ENCODE measurements at places on chromosomes 6 and 20.

GRCh38 chr20:5989539-5989938 is 39.1 kb downstream of the MCM8 start:
- DNase-seq = no peak
- no peak overlapping the region for H3K27ac ChIP-seq
- H3K36me3 ChIP-seq = peaks cover 80% of the 10 kb centered on the region
- H3K4me1 ChIP-seq = no peaks in the 10 kb centered on the region
- H3K4me3 ChIP-seq = no peak overlapping the region

GRCh38 chr6:15414235-15414612 is 168.4 kb downstream of the JARID2 start:
- no peak overlapping the region for H3K4me3 ChIP-seq
- H3K36me3 ChIP-seq = peaks cover 28% of the 10 kb centered on the region
- H3K4me1 ChIP-seq = peaks cover 11% of the 10 kb centered on the region
- DNase-seq = no peak
- H3K27me3 ChIP-seq = no peaks in the 10 kb centered on the region

- no peaks in the 10 kb centered on the region for H3K4me1 ChIP-seq
- H3K4me3 ChIP-seq = no peak overlapping the region
Observed at GRCh38 chr6:134553936-134554335, 236.0 kb upstream of the SGK1 start.

DNA sequence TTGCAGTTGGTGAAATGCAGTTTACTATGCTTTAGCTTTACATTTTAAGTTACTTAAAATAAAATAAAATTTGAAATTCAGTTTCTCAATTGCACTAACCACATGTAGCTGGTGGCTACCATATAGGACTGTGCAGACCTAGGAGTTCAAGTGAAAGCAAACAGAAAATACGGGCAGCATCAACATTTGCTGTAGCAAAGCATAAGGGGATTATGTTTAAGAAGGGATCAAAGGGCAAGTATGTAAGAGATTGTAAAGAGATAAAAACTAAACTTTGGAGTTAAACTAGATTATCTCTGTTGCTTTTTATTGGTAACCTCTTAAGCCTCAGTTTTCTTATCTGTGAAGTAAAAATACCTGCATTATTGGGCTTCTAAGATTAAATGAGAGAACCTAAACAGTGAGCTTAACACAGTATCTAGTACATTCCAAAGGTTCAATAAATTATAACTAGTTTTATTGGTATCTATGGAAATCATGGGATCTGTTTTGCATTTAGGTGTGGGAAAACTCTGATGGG is 81.2 kb downstream of the SPTLC3 start:
- no peak overlapping the region for H3K27ac ChIP-seq
- peaks cover 22% of the 10 kb centered on the region for H3K27me3 ChIP-seq
- H3K4me3 ChIP-seq = no peak overlapping the region
- no peaks in the 10 kb centered on the region for H3K36me3 ChIP-seq
- no peak for DNase-seq

GRCh38 chr6:115899730-115900282 is 160.9 kb downstream of the FRK start:
- H3K27ac ChIP-seq = no peak overlapping the region
- H3K27me3 ChIP-seq = no peaks in the 10 kb centered on the region

- H3K36me3 ChIP-seq = peaks cover 29% of the 10 kb centered on the region
- no peaks in the 10 kb centered on the region for H3K4me1 ChIP-seq
- no peak for DNase-seq
Observed at GRCh38 chr6:170554796-170555137, 598 bp downstream of the TBP start.

- no peak overlapping the region for H3K27ac ChIP-seq
- peaks cover 18% of the 10 kb centered on the region for H3K4me1 ChIP-seq
- no peaks in the 10 kb centered on the region for H3K27me3 ChIP-seq
Observed at GRCh38 chr20:52082612-52083011, 109.0 kb downstream of the ZFP64 start.

DNA sequence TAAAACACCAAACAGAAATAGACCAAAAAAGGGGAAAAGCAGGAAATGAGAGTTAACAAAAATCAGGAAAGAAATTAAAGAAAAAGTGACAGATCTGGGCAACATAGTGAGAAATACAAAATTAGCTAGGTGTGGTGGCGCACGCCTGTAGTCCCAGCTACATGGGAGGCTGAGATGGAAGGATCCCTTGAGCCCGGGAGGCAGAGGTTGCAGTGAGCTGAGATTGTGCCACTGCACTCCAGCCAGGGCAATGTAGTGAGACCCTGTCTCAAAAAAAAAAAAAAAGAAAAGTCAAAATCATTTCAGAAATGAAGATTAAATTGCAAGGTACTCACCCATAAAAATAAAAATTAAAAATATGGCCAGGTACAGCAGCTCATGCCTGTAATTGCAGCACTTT is 13.0 kb upstream of the GRM4 start:
- no peak for DNase-seq
- H3K36me3 ChIP-seq = no peaks in the 10 kb centered on the region
- H3K4me3 ChIP-seq = no peak overlapping the region
- H3K27me3 ChIP-seq = peaks cover 14% of the 10 kb centered on the region

- no peaks in the 10 kb centered on the region for H3K27me3 ChIP-seq
- no peaks in the 10 kb centered on the region for H3K4me1 ChIP-seq
- no peak for DNase-seq
- no peaks in the 10 kb centered on the region for H3K36me3 ChIP-seq
- H3K4me3 ChIP-seq = no peak overlapping the region
- no peak overlapping the region for H3K27ac ChIP-seq
Observed at GRCh38 chr6:75532521-75532920, 38.9 kb upstream of the FILIP1 start.

- DNase-seq = no peak
- H3K27ac ChIP-seq = no peak overlapping the region
- H3K4me3 ChIP-seq = no peak overlapping the region
- no peaks in the 10 kb centered on the region for H3K4me1 ChIP-seq
Observed at GRCh38 chr20:54028276-54029011, 42.0 kb downstream of the BCAS1 start.

GRCh38 chr20:20199361-20200160 is 147.2 kb downstream of the CFAP61 start:
- no peak overlapping the region for H3K27ac ChIP-seq
- H3K36me3 ChIP-seq = no peaks in the 10 kb centered on the region
- no peak overlapping the region for H3K4me3 ChIP-seq
- peaks cover 16% of the 10 kb centered on the region for H3K4me1 ChIP-seq

- no peak overlapping the region for H3K4me3 ChIP-seq
- H3K27ac ChIP-seq = no peak overlapping the region
- H3K27me3 ChIP-seq = no peaks in the 10 kb centered on the region
- no peak for DNase-seq
- H3K4me1 ChIP-seq = no peaks in the 10 kb centered on the region
Observed at GRCh38 chr6:89775150-89775549, 44.4 kb downstream of the MDN1 start.

GRCh38 chr6:38151580-38152500 is 332.3 kb downstream of the ZFAND3 start:
- DNase-seq = peak; percentile 17
- no peak overlapping the region for H3K27ac ChIP-seq
- H3K4me1 ChIP-seq = no peaks in the 10 kb centered on the region
- H3K27me3 ChIP-seq = no peaks in the 10 kb centered on the region

DNA sequence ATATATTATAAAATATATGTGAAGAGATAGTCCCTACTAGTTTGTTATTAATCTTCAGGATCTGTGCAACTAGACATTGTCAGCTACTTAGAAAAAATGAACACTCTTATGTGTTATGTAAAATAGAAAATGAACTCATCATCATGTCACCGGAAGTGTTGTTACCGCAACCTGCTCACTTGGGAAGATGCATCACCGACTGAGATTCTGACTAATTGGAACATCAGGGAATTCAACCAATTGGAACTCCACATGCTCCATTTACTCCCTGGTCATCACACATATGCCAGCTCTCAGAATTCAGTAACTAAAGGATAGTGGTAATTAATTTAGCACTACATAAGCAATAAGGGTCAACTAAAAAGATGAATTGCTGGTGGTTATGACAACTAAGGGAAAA is 16.7 kb upstream of the B3GAT2 start:
- H3K27ac ChIP-seq = no peak overlapping the region
- H3K27me3 ChIP-seq = no peaks in the 10 kb centered on the region
- H3K36me3 ChIP-seq = no peaks in the 10 kb centered on the region
- no peak for DNase-seq
- no peak overlapping the region for H3K4me3 ChIP-seq
- no peaks in the 10 kb centered on the region for H3K4me1 ChIP-seq

- no peak for DNase-seq
- H3K4me3 ChIP-seq = no peak overlapping the region
- no peaks in the 10 kb centered on the region for H3K36me3 ChIP-seq
- no peak overlapping the region for H3K27ac ChIP-seq
- no peaks in the 10 kb centered on the region for H3K4me1 ChIP-seq
Observed at GRCh38 chr20:21450572-21450971, 53.2 kb upstream of the NKX2-4 start.

- no peak overlapping the region for H3K4me3 ChIP-seq
- DNase-seq = no peak
- no peaks in the 10 kb centered on the region for H3K36me3 ChIP-seq
- no peaks in the 10 kb centered on the region for H3K4me1 ChIP-seq
- H3K27ac ChIP-seq = no peak overlapping the region
Observed at GRCh38 chr20:60857708-60858107, 394.4 kb upstream of the CDH4 start.

- DNase-seq = peak; percentile 29
- H3K4me1 ChIP-seq = no peaks in the 10 kb centered on the region
- no peaks in the 10 kb centered on the region for H3K36me3 ChIP-seq
- H3K4me3 ChIP-seq = no peak overlapping the region
- no peak overlapping the region for H3K27ac ChIP-seq
- no peaks in the 10 kb centered on the region for H3K27me3 ChIP-seq
Observed at GRCh38 chr20:38112261-38112929, 52.7 kb downstream of the TGM2 start.

GRCh38 chr6:130293800-130294199 is 71.0 kb upstream of the SAMD3 start:
- no peak overlapping the region for H3K27ac ChIP-seq
- H3K36me3 ChIP-seq = no peaks in the 10 kb centered on the region
- H3K4me1 ChIP-seq = no peaks in the 10 kb centered on the region

DNA sequence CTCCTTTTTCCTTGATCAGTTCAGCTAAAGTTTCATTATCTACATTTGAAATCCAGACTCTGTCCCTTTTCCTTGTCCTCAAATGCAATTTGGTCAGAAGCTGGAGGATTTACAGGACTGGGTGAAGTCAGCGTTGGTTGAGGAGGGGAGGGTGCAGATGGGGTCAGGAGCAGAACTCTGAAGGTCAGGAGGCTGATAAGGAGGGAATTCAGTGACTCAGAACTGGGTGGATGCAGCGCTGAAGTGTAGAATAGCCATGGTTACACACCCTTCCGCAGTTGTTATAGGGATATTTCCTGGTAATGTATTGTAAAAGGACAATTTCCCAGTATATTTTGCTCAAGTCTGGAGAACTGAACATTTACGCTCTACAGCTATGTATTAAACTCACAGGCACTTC is 133.1 kb upstream of the FOXA2 start:
- no peaks in the 10 kb centered on the region for H3K36me3 ChIP-seq
- H3K27me3 ChIP-seq = no peaks in the 10 kb centered on the region
- H3K4me1 ChIP-seq = no peaks in the 10 kb centered on the region

- H3K27ac ChIP-seq = no peak overlapping the region
- no peak for DNase-seq
- no peaks in the 10 kb centered on the region for H3K36me3 ChIP-seq
- no peak overlapping the region for H3K4me3 ChIP-seq
- no peaks in the 10 kb centered on the region for H3K27me3 ChIP-seq
- no peaks in the 10 kb centered on the region for H3K4me1 ChIP-seq
Observed at GRCh38 chr20:60638430-60639098, 613.5 kb upstream of the CDH4 start.

- no peaks in the 10 kb centered on the region for H3K36me3 ChIP-seq
- H3K4me3 ChIP-seq = no peak overlapping the region
- no peak overlapping the region for H3K27ac ChIP-seq
- peaks cover 8% of the 10 kb centered on the region for H3K4me1 ChIP-seq
- no peak for DNase-seq
- no peaks in the 10 kb centered on the region for H3K27me3 ChIP-seq
Observed at GRCh38 chr6:138378463-138378862, 758 bp downstream of the SMIM28 start.

- no peaks in the 10 kb centered on the region for H3K36me3 ChIP-seq
- H3K27me3 ChIP-seq = no peaks in the 10 kb centered on the region
- no peak for DNase-seq
Observed at GRCh38 chr6:91042656-91043055, 455.8 kb upstream of the MAP3K7 start.

DNA sequence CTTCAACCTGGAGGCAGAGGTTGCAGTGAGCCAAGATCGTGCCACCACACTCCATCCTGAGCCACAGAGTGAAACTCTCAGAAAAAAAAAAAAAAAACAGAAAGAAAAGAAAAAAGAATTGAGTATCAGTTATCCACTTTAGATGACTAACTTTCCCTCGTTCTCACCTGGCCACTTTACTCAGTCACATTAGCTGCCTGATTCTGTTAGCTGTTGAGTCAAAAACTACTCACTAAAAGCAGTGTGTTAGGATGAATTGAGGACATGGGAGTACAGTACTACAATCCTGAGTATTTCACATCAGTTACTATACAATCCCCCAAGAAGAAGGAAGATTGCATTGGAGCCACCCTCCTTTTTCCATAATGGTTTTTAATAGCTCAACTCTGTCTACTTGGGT is 114.6 kb downstream of the ADAT2 start:
- H3K4me1 ChIP-seq = no peaks in the 10 kb centered on the region
- no peak overlapping the region for H3K27ac ChIP-seq
- H3K36me3 ChIP-seq = no peaks in the 10 kb centered on the region
- DNase-seq = no peak

DNA sequence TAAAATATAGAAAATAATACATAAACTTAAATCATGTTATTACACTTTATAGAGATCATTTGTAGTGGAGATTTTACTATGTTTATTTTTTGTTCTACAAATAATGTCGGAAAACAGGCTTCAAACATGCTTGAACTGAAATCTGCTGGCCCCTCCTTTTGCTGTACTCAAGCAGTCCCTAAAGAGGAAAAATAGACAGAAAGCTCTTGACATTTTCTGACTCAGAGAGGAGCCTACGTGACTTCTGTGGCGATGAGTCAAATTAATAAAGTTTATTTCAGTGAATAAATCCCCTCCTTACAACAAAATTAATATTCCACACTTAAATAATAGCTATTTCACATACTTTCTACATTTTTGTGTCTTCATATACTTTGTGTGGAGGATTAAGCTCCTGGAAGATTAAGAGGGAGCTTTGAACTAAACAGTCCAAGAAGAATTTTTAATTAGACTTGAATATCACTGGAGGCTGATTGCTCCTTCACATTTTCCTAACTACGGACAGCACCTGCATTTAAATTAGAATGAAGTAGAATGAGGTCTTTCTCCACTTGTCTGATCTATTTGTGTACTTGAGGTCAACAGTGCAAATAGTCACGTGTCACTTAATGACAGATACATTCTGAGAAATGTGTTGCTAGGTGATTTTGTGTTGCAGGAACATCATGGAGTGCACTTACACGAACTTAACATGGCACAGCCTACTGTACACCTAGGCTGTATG is 1.7 kb upstream of the TREM1 start:
- H3K27me3 ChIP-seq = no peaks in the 10 kb centered on the region
- DNase-seq = no peak
- no peaks in the 10 kb centered on the region for H3K36me3 ChIP-seq
- H3K27ac ChIP-seq = peak overlapping the region; percentile 51
- no peak overlapping the region for H3K4me3 ChIP-seq
- H3K4me1 ChIP-seq = no peaks in the 10 kb centered on the region

- peaks cover 13% of the 10 kb centered on the region for H3K4me1 ChIP-seq
- H3K36me3 ChIP-seq = no peaks in the 10 kb centered on the region
- no peaks in the 10 kb centered on the region for H3K27me3 ChIP-seq
- peak; percentile 50 for DNase-seq
- no peak overlapping the region for H3K27ac ChIP-seq
Observed at GRCh38 chr6:165841153-165841558, 178.1 kb upstream of the PDE10A start.

GRCh38 chr6:145860562-145860961 is 46.0 kb upstream of the FBXO30 start:
- no peaks in the 10 kb centered on the region for H3K27me3 ChIP-seq
- no peaks in the 10 kb centered on the region for H3K36me3 ChIP-seq
- H3K4me3 ChIP-seq = peak overlapping the region; percentile 41
- no peak overlapping the region for H3K27ac ChIP-seq
- DNase-seq = no peak
